ENCODE measurements at places on chromosomes 6 and 20.

DNA sequence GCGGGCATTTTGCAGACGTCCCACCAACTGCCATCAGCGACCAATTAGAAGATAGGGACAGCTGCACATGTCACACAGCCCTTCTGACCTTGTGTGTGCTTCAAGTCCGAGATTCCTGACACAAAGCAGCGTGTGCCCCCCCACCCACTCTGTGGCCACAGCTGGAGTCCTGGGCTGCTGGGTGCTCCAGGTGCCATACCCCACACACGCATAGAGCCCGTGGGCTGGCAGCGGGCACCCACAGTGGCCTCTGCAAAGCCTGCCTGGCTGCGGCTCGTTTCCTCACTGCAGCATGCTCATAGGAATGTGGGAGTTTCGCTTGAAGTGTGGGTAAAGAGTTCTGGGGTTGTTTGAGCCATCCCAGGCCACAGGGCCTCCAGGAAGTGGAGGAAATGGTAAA lies 2.5 kb upstream of the ADRM1 start:
- DNase-seq = no peak

- DNase-seq = no peak
Measured at GRCh38 chr6:79646006-79646405, 14.9 kb downstream of the SH3BGRL2 start.

- DNase-seq = no peak
Measured at GRCh38 chr6:69812746-69813427, 16.1 kb upstream of the LMBRD1 start.

GRCh38 chr6:52984247-52984646 lies 10.8 kb downstream of the GSTA4 start:
- DNase-seq = no peak
